NCI-H187 treated with DMSO at 0.1 percent for 48 hours (cell line): ENCODE measurements at places on chromosomes 16 and 17.

GRCh38 chr16:27195076-27195741 is 8.1 kb upstream of the KDM8 start:
- no peak for DNase-seq

DNA sequence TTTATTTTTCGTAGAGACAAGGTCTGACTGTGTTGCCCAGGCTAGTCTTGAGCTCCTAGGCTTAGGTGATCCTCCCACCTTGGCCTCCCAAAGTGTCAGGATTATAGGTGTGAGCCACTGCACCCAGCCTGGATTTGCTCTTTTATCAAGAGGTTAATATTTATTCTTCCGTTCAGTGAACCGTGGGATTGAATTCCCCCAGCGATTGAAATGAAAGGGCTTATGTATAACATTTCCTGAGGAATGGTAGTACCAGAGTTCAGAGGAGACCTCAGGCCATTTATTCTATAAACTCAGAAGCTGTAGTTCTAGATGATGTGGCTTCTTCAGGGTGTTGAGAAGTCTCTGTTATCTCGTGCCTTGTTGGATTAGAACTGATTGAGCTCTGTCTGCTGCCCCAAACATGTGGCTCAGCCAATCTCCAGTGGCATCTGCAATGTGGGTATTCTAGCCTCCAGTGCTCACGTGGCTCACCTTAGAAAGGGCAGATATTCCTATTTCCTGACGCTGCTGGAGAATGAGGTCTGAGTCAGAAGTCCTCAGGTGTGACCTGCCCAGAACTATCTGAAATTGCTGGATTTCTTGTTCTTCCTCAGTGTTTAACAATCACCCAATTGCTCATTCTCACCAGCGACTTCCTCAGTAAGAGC is 22.5 kb downstream of the HMOX2 start:
- DNase-seq, result no peak

DNA sequence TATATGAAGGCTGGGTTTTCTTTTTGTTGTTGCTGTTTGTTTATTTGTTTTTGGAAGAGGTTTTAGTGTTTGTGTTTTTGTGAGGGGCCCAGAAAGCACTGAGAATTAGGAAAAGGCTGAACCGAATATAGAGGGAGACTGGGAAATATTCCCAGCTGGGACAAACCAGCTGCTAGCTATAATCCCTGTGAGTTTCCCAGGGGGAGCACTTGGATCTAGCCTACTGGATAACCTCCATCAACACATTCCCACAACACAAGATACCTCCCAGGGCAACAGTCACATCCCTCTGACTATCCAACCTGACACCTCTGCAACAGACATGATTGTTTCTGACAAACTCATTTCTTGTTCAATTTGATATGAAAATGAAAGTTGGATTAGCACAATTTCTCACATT is 16.7 kb downstream of the CDH11 start:
- no peak for DNase-seq

- no peak for DNase-seq
These were observed 261.8 kb downstream of the CDH13 start for GRCh38 chr16:82888591-82889001.

- DNase-seq, result no peak
These were observed at the start of gene NOL3 for GRCh38 chr16:67170168-67170948. Gene NOL3, plus strand, starts transcription at chr16:67170538.

GRCh38 chr17:30199600-30199999 is 35.9 kb downstream of the SLC6A4 start:
- no peak for DNase-seq

DNA sequence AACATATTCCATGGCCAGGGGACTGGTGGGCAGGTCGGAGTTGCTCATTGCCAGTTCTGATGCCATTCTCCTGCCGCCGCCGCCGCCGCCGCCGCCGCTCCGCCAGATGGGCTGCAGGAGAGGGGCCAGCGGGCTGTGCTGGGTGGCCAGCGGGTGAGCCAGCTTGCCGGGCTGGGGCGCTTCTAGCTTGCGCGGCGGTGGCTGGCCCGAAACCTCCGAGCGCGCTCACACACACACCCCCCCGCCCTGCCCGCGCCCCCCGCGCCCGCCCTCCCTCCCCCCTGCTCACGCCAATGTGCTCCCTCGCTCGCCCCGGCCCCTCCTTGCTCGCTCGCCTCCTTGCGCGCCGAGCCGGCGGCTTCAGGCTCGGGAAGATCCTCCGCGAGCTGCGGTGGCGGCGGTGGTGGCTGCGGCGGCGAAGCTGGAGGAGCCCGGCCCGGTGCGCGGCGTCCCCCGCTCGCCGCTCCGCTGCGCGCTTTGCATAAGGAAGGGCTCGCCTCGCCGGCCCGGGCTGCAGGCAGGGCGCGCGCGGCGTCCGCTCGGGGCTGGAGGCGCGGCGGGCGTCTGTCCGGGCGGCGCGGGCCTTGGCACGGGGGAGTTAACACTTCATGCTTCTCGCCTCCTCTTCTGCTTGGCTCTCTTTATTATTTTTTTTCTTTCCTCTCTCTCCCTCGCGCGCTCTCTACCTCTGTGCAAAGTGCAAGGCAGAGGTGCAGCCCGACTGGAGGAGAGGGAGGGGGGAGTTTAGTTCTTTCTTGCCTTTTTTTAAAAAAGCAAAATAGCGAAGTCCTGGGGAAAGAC is 500 bp downstream of the MAF start:
- DNase-seq, result no peak

DNA sequence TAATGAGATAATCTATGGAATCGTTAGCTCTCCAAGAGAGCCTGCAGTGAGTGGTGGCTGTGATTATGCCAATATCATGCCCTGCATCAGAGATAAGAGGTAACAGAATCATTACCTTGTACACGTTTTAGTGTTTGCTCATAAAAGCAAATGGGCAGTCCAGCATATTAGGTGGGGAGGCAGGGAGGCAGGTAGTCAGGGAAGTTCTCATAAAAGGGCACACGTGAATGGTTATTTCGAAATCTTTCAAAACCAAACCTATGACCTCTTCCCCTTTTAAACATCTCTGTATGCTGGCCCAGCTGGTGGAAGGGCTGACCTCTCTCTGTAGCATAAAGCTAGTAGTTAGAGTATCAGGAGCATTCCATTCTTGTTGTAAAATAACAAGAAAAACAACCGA is 51.7 kb downstream of the VAT1L start:
- DNase-seq, result no peak
